ENCODE measurements at places on chromosomes 1 and 21.

GRCh38 chr1:56029319-56030003 is 549.9 kb downstream of the PLPP3 start:
- DNase-seq = no peak

DNA sequence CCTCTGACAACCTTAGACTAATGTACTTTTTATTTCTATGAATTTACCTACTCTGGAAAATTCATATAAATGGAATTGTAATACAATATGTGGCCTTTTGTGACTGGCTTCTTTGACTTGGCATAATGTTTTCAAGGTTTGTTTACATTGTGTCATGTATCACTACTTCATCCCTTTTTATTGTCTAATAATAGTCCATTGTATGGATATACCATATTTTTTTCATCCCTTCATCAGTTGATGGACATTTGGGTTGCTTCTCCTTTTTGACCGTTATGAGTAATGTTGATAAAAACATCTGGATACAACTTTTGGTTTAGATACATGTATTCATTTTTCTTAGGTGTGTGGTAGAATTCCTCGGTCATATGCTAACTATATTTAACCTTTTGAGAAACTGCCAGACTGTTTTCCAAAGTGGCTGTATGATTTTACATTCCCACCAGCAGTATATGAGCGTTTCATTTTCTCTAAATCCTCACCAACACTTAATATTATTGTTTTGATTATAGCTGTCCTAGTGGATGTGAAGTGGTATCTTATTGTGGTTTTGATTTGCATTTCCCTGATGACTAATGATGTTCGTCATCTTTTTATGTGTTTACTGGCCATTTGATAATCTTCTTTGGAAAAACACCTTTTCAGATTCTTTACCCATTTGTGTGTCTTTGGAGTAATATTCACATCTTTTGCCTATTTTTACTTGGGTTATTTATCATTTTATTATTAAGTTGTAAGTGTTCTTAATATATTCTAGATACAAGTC is 3.5 kb downstream of the RO60 start:
- DNase-seq = no peak

- no peak for DNase-seq
Observed at GRCh38 chr1:224114787-224115175, 870 bp downstream of the FBXO28 start.

DNA sequence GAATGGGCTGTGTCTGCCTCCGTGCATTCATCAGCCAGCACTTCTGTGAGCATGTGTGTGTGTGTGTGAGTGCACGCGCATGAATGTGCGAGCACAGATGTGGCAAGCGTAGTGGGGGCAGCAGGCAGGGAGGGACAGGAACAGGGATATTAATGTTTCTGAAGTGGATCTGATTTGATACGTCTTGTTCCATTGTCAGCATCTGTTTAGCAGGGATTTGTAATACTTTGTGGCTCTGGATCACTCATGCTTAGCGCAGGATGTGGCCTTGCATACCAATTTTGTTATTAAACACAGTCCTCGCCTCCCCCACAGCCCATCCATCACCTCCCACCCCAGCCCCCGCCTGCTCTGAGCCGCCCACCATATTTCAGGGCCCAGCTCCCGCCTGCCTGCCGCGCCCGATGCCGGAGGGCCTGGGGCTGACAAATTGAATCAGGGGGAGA is 52.4 kb downstream of the TMEM53 start:
- DNase-seq = no peak

DNA sequence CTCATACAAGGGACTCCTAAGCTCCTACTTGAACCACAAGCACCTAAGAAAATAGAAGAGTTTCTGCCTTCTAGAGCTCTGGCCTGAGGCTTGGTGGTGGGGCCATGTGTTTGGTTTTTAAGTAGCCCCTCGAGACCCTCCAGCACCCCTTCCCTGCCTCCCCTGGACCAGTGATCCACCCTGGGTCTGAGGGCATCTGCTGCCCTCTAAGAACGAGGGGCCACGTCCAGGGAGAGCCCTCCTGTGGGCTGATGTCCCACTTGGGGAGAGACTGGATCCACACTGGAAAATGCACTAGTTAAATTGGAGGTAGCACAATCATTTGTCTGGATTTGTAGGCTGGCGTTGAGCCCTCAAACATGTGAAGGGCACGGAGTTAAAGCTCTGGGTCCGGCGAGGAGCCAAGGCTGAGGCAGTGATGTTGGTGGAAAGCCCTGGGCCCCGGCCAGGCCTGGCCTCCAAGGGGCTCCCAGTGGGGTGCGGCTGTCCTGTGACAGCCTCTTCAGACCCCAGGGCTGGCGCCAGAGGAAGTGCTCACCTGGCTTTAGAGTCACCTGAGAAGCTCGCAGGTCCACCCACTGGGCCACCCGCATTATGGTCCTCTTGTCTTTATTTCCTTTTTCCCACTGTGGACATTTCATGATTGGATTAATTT is 65.2 kb downstream of the SLC37A1 start:
- DNase-seq = no peak

- peak; percentile 84 for DNase-seq
Observed at GRCh38 chr1:109877317-109877771, 33.3 kb upstream of the CSF1 start.

DNA sequence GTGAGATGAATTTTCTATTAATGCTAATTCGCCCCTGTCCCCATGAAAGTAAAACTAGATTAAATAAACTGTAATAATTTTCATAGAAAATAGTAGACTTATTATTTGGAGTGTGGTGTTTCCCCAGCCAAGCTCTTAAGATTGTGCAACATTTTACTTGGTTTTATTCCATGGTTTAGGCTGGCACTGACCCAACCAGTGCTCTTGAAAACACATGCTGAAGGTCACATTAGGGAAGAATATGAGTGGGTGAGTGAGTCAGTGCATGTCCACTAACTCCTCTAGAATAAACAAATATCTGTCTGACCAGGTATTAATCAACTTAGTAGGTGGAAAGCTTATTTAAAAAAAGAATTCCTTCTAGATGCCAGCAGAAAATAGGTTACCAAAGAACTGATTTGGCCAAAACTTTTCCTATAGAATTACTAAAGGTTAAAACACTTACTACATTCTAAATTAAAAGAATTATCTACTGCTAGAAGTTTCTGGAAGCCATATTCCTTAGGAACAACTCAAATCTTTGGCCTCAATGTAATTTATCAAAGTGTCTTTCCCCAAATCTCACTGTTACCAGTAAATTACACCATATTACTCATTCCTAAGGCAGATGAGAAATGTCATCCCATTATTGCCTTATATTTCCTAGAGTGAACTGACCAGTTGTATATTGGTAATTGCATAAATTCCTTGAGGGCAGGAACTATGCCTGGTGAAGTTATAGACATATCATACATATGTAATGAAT is 89.7 kb upstream of the RGS1 start:
- DNase-seq = peak; percentile 47

GRCh38 chr1:41006942-41007865 is 14.3 kb downstream of the SLFNL1 start:
- no peak for DNase-seq

GRCh38 chr21:35402061-35402460 is 353.0 kb upstream of the RUNX1 start:
- DNase-seq = no peak

DNA sequence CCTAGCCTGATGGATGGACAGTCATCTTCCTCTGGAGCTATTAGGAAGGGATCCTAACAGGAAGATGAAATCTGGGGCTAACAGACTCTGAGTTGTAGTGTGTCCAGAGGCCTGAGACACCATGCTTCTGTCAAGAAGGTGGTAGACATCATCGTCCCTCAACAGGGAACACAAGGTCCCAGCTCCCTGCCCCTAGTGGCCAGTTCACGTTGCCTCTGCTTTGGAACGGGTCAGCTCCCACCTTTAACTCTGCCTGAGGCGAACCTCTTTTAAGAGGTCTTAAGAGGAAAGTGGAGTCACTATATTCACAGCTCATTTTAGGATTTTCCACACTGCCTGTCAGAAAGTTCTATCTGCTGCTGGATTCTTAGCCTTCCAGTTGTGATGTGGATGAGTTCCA is 28.3 kb downstream of the LRRC71 start:
- DNase-seq = no peak

GRCh38 chr1:87348341-87349019 is 19.8 kb downstream of the LMO4 start:
- no peak for DNase-seq

DNA sequence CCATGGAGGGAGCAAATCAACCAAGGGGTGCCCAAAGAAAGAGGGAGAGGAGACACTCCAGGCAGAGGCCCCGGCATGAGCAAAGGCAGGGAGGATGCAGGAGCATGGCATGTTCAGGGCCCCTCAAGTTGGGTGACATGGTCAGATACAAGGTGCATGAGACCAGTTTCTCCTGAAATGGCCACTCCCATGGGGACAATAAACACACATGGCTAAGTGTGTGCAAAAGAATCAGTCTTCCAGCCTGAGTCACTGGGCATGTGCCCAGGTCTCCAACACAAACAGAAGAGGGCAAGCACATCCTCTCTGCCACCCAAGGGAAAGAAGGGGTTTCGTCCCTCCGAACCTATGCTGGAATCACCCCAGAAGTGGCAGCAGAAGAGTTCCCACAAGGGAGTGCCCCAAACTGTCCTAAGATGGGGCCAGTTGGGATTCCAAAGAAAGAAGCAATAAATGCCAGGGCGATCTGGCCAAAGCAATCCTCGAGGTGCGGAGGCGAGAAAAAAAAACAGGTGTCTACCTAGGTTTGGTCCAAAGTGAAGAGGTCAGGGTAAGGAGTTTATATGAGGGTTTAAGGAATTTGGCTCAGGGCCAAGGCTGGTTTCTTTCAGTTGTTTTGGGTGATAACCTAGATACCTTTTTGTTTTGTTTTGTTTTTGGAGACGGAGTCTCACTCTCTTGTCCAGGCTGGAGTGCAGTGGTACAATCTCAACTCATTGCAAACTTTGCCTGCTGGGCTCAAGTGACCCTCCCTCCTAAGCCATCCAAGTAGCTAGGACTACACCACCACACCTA is 13.2 kb downstream of the CASP9 start:
- DNase-seq = no peak

GRCh38 chr1:70195342-70195741 is 10.0 kb downstream of the LRRC40 start:
- DNase-seq = no peak

DNA sequence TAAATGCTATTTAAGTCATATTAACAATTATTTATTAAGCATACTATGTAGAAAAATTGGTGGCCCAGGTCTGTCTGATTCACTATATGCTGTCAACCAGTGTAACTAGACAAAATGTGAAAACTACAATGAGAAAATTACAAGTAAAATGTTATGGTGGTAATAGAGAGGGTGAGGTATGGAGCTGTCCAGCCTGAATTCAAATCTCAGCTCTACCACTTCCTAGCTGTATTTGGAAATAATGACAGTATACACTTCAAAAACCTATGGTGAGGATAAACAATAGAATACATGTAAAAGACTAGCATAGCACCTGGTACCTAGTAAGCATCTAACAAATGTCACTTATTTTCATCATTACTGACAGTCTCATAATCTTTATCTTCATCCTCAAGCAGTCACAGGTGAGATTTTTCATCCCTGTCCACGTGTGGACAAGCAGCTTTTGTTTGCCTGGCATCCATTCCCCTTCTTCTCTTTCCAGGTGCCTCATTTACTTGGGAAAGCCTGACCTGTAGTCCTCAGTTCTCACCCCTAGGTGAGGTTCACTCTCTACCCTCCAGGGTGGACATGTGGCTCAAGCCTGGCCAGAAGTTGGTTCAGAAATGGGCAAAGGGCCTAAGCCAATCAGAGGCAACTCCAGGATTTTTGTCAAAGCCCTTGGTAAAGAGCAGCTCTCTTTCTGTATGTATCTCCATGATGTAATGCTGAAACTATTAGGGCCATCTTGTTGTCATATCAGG is 29.5 kb downstream of the EGLN1 start:
- DNase-seq = no peak

DNA sequence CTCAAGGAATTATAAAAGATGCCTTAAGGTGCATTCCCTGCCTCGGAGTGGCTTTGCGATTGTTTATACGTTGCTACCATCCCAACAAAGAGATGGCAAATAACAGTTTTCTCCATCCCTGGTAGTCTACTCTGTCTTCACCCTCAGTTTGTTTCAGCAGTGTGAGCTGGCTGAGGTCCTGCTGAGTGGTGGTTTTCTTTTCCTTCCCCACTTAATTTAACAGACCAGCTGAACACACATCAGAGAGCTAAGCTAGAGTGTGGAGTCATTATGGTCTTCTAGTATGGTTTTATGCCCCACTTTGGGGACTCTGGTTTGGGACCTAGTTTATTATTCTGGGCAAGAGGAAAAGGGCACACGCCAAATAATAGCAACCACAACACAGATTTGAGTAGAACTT is 2.2 kb downstream of the PIGV start:
- DNase-seq = no peak

DNA sequence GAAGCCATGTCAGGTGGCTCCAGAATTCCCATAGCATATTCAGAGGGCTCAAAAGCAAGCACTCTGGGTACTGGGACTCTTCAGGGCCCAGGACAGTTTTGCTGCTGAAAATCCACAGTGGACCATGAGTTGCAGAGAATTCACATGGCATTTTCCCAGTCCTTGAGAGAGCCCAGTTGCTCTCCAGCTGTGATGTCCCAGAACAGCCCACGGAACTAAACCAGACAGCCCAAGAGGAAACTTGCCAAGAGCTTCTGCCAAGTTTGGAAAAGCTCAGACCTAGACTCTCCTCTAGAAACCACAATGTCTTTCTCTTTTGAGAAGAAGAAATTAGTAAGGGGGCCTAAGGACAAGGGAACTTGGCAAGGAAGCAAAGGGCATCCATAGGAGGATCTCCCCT is 69.4 kb downstream of the RGS2 start:
- DNase-seq = no peak

GRCh38 chr21:42512346-42513034 is 1.2 kb upstream of the SLC37A1 start:
- no peak for DNase-seq

- peak; percentile 41 for DNase-seq
Observed at GRCh38 chr1:28971980-28972771, 57.8 kb downstream of the EPB41 start.

- no peak for DNase-seq
Observed at GRCh38 chr1:31734582-31735107, 29.5 kb downstream of the ADGRB2 start.

- no peak for DNase-seq
Observed at GRCh38 chr1:204112876-204113730, 38.7 kb downstream of the ETNK2 start.

DNA sequence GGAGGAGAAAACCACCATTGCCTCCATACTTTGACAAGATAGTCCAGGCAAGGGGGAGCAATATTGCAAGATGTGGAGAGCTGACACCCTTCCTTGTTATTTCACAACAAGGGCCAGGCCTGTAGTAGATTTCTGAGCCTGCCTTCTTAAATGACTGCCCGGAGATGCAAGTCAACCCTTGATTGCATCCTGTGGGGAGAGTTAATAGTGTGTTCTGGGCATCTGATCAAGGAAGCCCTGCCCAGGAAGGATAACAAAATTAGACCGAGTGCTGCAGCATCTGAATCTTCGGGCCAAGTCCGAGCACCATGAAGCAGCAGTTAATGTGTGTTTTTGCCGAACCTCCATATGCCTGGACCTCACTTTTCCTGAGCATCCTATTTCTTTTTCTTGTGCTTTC is 382.3 kb downstream of the PRDM2 start:
- DNase-seq = no peak

DNA sequence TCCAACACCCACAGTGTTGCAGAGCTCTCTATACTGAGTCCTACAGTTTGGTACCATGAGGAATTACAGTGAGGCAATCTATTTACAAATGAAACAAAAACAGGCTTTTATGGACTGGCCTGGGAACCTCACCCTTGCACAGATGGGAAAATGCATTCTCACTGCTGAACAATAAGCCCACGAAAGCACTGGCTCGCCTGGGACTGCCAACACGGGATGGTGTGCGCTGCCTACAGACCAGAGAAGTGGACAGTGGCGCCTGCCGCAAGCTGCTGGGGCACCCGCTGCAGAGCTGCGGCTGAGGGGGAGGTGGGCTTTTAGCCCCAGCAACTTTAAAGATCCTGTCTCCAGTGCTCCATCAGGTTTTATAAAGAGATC is 28.5 kb upstream of the ABCG1 start:
- no peak for DNase-seq
